ENCODE measurements at places on chromosomes 1 and 21. TPM values are rescaled to one million over a fixed set of nuclear protein-coding genes. Genes with fewer than 3 reads are reported as not detected.

Gene CAP1
- 359 TPM for total RNA-seq

Gene KRTAP10-12
- total RNA-seq = not detected

Gene CACNA1S
- total RNA-seq = not detected

Gene HUNK
- 0.53 TPM for total RNA-seq

Gene MGST3
- total RNA-seq = 142 TPM

Gene SFN
- total RNA-seq = 0.53 TPM

Gene PRPF38B
- 40.8 TPM for total RNA-seq

Gene S100A8
- 192 TPM for total RNA-seq
